K562 (cell line): ENCODE measurements at places on chromosomes 13 and 19.

- DNase-seq = no peak
Observed at GRCh38 chr19:18137657-18138339, 15.2 kb upstream of the PIK3R2 start.

DNA sequence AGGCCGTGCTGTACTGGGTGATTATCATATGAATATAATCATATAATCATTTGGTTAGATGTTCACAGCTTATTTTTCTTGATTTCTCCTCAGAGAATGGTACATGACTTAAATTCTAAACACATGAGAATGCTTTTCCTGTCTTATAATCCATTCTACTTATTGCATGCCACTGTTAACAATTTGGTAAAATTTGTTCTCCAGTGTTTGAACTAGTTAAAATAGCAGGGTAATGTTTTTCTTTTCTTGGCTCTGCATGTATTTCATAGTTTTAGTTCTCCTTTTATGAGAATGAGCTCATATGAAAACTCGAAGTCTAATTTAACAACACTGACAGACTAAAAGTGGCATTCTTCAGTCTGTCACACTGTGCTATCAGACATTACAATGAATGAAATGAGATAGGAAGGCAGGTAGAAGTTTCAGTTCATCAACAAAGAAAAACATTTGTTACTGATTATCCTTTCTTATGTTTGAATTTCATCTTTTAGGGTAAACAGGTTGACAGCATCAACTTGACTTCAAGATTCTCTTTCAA is 10.2 kb downstream of the SPRYD7 start:
- no peak for DNase-seq

DNA sequence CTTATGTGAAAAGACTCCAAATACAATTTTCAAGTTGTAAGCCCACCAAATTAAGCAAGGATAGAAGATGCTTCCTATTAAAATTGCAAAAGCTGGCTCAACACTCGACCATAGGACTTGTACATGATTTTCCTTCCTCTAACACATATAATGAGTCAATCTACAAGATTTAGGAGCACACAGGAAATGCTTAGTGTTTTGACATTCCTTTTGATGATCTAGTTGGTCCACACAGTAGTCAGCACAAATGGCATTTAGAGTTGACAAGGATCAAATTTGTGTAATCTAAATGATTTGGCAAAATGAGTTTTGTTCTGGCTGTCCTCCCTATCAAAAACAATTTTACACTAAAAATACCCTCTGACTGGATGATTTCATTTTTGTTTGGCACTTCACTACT is 340.2 kb downstream of the DIAPH3 start:
- no peak for DNase-seq

DNA sequence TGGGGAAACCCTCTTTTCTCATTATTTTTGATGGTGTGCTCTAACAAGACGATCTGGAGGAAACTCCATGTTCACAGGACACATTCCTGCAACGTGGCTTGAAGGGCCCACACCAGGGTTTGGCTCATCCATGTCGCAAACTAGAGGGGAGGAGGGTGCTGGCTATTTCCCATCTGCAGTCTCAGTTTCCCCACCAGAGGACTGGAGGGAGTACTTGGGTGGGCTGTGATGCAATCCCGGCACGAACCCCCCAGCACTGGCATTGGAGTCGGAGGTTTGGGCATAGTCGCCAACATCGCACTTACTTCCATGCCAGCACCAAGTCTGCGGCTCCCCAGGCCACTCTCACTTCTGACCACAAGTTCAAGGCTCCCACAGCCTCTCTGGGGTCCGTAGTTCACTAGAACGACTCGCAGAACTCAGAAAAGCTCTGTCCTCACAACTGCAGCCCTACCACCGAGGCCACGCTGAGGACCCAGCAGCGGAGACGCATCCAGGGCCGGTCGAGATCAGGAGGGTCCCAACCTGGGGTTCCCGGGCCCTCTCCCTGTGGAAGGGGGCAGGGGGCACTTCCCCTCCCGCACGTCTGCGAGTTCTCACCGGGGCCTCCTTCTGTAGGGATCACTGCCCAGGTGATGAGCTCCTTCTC is 165.6 kb upstream of the SOX1 start:
- DNase-seq = no peak

GRCh38 chr19:42360787-42361544 is 29.1 kb downstream of the CNFN start:
- no peak for DNase-seq
